Stimulated activated CD4-positive, alpha-beta T cell treated with anti-CD3 and anti-CD28 coated beads, Interleukin-12 subunit alpha, Interleukin-12 subunit beta, amount 100 ng/mL, for 24 hours (primary cell): ENCODE measurements at places on chromosomes 16 and 17.

DNA sequence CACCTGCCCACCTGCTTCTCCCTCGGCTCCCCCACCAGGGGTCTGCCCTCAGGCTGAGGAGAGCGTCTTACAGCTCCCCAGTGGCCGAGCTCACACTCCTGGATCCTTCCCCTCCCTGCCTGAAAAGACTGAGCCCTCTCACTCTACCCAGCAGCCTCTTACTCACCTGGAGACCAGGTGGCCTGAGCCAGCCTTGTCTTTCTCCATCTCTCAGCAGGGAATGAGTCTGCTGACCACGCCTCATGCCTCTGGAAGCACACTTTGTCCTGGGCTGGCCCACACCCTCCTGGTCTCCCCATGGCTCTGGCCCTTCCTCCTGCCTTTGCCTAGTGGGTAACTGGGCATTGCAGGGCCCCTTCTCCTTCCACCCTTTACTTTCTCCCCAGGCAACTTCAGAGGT is 177.2 kb downstream of the ENGASE start:
- no peak for DNase-seq

DNA sequence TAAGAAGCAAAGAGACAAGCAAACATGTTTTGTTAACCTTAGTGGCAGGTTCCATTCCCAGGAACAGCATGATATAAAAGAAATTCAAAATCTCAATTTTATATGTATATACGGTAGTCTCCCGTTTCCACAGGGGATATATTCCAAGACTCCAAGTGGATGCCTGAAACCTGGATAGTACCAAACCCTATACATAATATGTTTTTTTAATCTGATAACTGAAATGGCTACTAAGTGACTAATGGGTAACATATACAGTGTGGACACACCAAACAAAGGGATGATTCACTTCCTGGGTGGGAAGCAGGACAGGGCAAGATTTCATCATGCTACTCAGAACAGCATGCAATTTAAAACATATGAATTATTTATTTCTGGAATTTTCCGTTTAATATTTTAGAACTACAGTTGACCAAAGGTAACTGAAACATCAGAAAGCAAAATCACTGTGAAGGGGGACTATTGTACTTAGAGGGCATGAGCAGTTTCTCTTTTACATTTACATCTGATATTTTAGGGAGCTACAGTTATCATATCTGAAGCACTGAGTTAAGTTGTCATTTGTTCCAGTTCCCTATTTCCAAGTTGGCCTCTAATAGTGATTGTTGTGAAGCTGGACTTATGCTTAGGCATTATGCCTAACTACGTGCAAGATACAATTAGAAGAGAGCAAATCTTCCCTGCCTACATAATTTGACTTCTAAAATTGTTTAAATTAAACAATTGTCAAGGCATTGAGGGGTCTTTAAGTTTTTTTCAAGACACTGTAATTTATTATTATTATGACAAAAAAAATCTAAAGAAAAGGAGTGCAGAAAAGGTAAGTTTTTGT is 34.1 kb upstream of the ABCA6 start:
- DNase-seq: no peak

DNA sequence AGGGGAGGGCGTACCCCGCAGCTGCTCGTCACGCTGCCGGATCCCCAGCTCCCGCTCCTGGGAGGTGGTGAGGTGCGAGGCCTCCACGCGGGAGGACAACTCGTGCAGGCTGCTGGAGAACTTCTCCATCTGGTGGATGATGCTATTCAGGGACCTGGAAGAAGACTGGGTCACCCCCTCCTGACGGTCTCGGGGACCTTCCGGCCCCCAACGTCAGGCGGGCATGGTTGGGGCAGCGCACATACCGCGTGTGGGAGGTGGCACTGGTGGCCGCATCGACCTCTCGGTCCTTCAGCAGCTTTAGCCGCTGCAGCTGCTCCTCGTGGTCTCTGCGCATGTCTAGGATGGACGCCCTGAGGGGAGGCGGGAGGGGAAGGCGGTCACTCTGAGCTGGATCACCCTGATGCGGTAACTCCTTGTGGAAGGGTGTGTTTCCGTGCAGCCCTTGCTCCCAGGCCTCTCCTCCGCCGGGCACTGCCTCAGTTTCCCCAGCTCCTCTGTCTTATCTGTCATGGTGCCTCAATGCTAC is 13.3 kb upstream of the MRPL38 start:
- no peak for DNase-seq

GRCh38 chr16:23288726-23289512 is 13.2 kb upstream of the SCNN1B start:
- no peak for DNase-seq

GRCh38 chr17:83194186-83194561 is 114.8 kb downstream of the METRNL start:
- no peak for DNase-seq

GRCh38 chr17:66714046-66715023 is 120.6 kb upstream of the CACNG5 start:
- no peak for DNase-seq

DNA sequence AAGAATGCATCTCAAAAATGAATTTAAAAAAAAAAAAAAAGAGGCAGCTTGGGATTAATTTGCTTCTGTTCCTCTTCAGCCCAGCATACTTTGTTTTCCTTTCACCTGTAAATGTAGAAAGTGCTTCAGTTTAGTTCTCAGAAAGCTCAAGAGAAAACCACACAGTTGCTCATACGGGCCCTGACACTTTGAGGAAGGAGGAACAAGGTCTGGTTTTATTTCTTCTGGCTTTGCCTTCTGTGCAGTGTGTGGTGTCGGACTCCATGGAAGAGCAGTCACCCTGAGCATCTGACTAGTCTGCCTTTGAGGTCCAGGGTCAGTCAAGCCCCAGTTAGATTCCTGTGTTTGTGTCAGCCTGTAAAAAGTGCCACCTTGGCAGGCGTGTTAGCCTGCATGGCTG is 27.6 kb downstream of the NMT1 start:
- no peak for DNase-seq

- no peak for DNase-seq
These were observed 186.6 kb downstream of the C16orf78 start for GRCh38 chr16:49560004-49560830.

- no peak for DNase-seq
These were observed 225.3 kb downstream of the KATNIP start for GRCh38 chr16:27775254-27775653.

DNA sequence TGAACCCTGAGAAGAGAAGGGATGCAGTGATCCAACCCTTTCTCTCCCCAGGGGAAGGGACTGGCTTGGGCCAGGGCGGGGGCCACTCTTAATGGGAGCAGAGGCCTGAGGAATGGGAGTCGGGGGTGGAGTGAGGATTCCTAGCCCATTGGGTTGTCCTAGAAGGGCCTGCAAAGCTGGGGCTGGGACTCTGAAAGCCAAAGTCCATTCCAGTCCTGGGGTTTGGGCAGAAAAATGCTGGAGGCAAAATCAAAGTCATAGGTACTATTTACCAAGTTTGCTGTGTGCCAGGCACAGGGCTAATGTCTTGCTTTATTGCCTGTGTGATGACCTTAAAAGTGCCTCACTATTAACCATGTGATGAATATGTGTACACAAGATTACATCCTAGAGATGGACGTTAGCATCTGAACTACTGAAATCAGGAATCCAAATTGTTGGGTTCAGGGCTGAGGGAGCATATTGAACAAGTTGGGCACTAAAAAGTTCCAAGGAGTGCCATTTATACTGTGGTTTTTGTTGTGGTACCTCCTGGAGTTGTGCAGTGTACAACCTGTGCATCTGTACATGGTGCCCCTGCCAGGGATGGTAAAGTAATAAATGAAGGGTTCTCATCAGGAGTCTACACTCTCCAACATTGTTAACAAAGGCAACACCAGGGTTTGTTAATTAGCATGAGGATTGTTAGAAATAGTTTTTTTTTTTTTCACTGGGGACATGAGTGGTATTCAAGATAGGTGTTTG is 84.4 kb upstream of the NKD1 start:
- no peak for DNase-seq

GRCh38 chr17:63622574-63623390 is 565 bp downstream of the MAP3K3 start:
- DNase-seq: peak; percentile 17

- DNase-seq: no peak
These were observed 14.0 kb upstream of the FAM83G start for GRCh38 chr17:19018600-19018950.

DNA sequence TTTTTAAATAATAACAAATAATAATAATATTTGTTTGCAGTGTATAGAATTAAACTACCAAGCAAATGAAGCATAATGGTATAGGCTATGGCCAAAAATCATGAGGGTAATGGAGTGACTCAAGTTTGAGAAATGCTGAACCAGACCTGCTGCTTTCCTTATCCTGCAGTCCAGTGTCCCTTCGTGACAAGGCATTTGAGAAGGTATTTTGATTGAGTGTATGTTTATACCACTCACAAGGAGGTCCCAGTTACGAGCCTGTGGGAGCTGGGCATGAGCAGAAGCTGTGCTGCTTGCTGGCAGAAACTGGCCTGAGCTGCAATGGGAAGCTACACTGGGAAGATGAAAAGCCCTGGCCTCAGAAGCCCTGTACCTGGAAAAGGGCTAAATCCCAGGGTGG is 50.3 kb downstream of the GNAO1 start:
- DNase-seq: no peak

- no peak for DNase-seq
These were observed 21.7 kb downstream of the KNOP1 start for GRCh38 chr16:19696328-19696727.

- DNase-seq: no peak
These were observed 571.7 kb upstream of the GOT2 start for GRCh38 chr16:59305850-59306249.

- DNase-seq: no peak
These were observed 16.8 kb upstream of the CCL1 start for GRCh38 chr17:34379868-34380267.

GRCh38 chr16:8864480-8865110 is 4.2 kb downstream of the CARHSP1 start:
- no peak for DNase-seq

DNA sequence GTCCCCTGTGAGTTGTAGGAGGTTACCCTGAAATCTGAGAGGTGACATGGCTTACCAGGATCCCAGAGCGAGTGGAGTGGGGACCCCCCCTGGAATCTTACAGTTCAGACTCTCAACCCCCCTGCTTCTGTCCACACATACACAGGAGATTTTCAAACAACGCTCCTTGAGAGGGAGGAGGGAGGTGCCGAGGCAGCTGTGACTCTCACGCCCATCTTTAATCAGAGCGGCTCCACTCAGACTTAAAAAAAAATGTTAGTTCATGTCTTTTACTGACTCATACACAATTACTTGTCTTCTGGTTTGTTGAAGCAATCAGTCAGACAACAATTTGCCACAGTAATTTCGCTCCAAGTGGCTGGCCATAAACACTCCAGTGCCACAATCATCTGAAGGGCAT is 15.4 kb upstream of the TMEM220 start:
- no peak for DNase-seq

- no peak for DNase-seq
These were observed 32.1 kb upstream of the LONP2 start for GRCh38 chr16:48212033-48212432.

DNA sequence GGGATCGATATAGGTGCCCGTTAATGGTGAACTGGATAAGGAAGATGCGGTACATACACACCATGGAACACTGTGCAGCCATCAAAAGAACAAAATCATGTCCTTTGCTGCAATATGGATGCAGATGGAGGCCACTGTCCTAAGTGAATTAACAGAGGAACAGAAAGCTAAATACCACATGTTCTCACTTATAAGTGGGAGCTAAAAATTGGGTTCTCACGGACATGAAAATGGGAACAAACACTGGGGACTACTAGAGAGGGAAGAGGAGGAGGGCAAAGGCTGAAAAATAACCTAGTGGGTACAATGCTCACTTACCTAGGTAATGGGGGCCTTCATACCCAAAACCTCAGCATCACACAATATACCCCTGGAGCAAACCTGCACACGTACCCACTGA is 302.6 kb downstream of the XYLT1 start:
- DNase-seq: no peak

DNA sequence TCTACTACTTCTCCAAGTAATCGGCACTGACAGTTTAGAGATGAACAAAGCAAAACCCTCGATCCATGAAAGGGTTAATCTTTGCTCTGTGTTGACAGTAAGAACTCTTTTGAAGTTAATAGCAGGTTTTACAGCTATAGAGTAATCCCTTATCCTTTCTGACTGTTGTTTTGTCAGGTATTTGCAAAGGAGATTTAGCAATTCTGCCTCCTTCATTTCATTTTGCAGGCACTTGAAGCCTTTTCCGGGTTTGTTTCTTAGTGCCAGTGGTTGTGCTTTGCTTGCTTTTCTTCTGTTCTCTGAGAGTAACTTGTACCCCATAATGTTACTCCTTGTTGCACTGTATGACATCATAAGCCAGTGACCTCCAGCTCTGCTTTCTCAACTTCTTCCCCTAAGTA is 64.5 kb downstream of the TANGO6 start:
- no peak for DNase-seq

DNA sequence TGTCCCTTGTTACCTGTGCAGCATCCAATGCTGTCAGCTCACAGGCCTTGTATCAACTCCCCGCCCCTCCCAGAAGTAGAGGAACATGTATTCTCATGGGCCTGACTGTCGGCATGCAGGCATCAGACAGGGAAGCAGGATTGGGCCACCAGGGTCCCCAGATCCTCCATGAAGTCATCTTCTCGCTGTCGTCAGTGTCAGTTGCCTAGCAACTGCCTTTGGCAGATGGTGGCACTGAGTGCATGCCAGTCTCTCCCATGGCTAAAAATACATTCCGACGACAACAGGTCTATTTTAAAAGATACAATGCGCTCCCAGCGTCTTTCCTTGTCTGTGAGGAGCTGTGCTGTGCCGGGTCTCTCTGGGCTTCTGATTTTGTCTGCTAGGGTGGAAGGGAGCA is 36.8 kb upstream of the CES5A start:
- DNase-seq: no peak

DNA sequence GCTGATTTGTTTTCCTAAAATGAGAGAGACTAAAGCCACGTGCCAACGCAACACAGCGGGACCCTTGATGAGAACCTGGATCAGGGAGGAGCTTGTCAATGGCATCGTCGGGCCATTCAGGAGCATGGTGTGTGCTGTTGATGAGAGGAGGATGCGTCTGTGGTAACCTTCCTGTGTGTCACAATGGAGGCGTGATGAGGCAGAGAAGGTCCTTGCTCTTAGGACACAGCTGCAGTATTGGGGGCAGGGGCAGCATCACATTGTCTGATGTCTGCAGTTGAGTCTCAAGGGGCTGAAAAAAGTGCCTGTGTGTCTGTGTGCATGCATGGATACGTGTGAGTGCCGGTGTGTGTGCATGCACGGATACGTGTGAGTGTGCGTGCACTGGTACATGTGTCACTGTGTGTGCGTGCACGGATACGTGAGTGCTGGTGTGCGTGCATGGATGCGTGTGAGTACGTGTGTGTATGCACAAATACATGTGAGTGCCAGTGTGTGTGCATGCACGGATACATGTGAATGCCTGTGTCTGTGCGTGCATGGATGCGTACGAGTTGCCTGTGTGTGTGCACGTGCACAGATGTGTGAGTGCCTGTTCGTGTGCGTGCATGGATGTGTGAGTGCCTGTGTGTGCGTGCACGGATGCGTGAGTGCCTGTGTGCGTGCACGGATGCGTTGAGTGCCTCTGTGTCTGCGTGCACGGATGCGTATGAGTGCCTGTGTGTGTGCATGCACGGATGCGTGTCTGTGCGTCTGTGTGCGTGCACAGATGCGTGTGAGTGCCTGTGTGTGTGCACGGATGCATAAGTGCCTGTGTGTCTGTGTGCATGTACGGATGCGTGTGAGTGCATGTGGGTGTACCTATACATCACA is 39.3 kb downstream of the BAIAP2 start:
- no peak for DNase-seq

GRCh38 chr16:50153596-50154419 is 702 bp downstream of the TENT4B start:
- DNase-seq: no peak

GRCh38 chr16:24382762-24383407 is 126.8 kb downstream of the CACNG3 start:
- no peak for DNase-seq
